ENCODE measurements at places on chromosomes 4 and X.

- no peak for DNase-seq
These were observed 76.0 kb downstream of the PJA1 start for GRCh38 chrX:69089203-69089602.

DNA sequence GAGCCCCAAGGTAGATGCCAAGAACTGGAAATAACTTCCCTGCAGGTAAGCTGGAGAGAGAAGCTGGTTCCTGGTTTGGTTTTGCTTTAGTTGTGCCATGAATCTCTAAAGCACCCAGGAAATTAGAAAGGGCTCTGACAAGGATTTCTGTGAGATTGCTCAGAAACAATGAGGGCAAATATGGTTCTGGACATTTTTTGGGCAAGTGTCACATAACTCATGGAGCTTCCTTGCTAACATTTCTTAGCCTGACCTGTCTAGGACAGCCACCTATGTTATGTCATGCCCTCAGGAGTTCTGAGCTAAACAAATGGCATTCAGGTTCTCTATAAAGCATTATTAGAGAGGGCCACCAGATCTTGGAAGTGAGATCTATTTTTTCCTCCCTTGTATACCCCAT, 131.8 kb downstream of the GUCY2F start:
- no peak for DNase-seq

- no peak for DNase-seq
These were observed 471.3 kb downstream of the TECRL start for GRCh38 chr4:63937961-63938360.

- DNase-seq: no peak
These were observed 353.8 kb downstream of the EPHA5 start for GRCh38 chr4:65316534-65316933.

DNA sequence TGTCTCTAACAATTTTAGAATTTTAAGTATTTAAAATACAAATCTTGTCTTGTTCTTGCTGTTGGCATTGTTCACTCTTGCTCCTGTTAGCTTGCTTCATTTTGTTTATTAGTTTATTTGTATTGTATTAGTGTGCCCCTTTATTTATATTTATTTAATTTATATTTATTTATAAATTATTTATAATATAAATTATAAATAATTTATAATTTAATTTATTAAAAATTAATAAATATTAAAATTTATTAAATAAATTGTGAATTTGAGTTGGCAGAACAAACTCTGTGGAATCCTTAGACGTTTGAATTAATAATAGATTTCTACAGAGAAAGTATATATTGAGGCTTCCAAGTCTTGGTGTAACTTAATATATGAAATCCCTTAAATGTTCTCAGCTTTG, 331.4 kb downstream of the SPOCK3 start:
- no peak for DNase-seq

GRCh38 chr4:102586644-102587021, 85.5 kb downstream of the NFKB1 start:
- DNase-seq: no peak

DNA sequence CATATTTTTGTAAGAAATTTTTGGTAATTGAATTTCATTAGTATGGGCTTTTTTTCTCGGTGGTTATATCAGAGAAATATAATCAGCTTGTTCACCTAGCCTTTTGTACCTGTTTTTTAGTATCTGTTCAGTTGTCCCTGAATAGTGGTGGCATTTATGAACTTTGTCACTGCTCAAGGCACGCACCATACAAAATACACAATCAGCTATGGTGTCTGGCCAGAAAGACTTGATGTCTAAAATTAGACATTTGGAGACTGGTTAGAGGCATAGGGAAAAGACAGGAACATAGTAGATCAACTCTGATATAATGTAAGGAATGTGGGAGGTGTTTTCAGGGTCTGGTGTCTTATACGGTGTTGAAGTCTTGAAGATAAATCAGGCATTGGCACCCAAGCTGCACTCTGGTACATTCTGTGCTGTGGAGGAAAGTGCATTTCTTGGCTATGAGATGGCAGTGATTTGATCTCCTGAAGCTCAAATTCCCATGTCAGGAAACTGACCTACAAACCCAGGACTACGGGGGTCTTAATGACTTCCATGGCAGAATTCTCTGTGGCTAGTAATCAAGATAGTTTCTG, 3.6 kb downstream of the ART3 start:
- no peak for DNase-seq

- DNase-seq: no peak
These were observed 16.1 kb downstream of the CLCN4 start for GRCh38 chrX:10172877-10173276.
